Left kidney (tissue), 8 donors: ENCODE measurements at places on chromosomes 6 and 20.

GRCh38 chr6:78253618-78254017 is 600.8 kb downstream of the MEI4 start:
- DNase-seq: no peak

- peak; percentile 83 for DNase-seq
Measured at GRCh38 chr6:26312501-26313397, 52.2 kb upstream of the BTN3A2 start.

GRCh38 chr20:23235173-23236027 is 115.2 kb upstream of the NXT1 start:
- peak; percentile 31 for DNase-seq

DNA sequence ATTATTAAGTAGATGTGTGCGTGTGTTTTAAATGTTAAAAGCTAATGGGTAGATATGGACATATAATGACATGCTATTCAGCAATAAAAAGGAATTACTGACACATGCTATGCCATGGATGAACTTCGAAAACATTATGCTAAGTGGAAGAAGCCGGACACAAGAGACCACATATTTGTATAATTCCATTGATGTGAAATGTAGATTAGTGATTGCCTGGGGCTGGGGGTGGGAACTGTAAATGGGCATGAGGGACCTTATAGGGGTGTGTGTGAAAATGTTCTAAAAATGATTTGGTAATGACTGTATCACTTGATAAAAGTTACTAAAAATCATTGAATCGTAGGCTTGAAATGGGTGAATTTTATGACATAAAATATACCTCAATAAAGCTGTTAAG is 104.5 kb upstream of the BEND3 start:
- DNase-seq: no peak

DNA sequence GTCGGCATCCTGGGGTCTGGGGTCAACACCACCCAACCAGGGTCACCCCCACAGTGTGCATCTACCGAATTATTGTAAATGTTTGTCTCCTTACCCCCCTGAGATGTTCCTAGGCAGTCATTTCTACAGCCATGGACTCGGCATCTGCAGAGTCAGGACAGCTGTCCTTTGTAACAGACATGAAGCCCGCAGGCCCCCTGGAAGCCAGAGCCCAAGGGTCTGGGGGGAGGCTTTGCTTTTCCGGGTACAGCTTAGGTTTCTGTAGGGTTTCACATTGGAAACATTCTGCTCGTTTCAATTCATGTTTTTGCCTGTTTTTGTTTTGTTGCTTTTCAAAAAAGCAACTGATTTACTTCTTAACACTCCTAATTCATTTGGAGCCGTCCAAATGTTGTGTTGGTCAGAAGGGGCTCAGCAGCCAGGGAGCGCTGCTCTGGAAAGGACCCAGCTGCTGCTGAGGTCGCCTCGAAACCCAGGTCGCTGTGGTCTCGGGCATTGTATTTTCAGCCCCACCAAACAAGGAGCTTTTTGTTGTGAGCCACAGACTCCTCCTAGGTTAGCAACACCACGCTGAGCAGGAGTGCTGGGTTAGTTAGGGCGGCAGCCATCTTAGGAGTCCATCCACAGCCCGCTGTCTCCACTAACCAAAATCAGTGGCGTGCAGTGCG is 160.4 kb downstream of the TMEM242 start:
- no peak for DNase-seq

DNA sequence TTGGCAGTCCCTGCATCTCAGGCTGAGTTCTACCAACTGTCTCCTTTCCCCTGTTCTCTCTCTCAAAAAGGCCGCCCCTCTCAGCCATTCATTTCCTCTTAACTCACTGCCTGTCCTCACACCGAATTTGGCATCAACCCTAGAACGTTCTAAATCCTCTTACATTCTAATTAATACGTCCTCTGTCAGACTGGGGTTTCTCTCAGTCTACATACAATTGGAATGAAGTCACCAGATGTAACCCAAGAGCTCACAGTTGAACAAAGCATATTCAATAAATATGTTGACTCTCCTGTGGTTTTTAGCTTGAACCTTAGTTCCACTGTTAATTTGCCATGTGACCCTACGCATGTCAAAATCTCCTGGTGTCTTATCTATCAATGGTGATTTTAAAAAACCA is 269.6 kb downstream of the CLIC5 start:
- no peak for DNase-seq
